ENCODE measurements at places on chromosomes 4 and X.

DNA sequence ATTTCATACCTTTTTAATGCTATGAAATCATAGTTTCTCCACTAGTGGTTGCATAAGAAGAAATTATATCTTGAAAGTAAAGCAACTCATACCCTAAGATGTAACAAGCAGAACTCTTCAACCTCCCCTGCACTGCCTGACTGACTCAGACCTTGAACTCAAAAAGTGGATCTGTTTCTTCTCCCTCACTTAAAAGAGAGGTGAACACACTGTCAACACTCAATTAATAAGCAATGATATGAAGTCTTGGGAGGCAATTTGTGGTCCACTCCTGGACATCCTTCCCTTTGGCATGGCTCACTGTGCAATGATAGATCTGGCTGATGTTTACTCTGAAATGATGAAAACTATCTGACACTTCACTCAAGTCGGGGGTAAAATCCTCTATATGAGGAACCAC, 282.0 kb upstream of the DKK2 start:
- no peak for DNase-seq

GRCh38 chrX:35382966-35383365, 415.2 kb upstream of the MAGEB16 start:
- no peak for DNase-seq

- DNase-seq = peak; percentile 95
Observed at GRCh38 chr4:143335979-143336780, 496 bp upstream of the GAB1 start.

DNA sequence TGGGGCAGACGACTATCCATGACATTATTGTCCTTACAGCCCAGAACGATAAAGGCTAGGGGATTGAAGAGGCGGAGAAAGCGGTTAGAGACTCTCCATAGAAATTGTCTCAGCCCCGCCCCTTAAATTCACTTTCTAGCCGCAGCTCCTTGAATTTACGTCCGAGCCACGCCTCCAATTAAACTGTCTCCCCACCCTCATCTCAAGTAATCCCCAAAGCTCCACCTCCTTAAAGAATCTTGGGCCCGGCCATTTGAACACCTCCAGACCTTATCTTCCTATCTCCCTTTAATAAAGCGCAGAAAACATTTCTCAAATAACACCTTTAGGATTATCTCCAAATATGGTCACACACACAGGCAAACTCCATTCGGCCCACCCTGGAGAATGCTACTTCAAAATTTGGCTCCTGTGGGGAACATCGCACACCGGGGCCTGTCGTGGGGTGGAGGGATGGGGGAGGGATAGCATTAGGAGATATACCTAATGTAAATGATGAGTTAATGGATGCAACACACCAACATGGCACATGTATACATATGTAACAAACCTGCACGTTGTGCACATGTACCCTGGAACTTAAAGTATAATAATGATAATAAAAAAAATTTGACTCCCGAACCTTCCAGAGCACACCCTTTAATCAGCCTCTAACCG, 7.2 kb upstream of the MAGIX start:
- DNase-seq = peak; percentile 64

GRCh38 chr4:4779054-4779453, 80.4 kb upstream of the MSX1 start:
- DNase-seq = no peak

DNA sequence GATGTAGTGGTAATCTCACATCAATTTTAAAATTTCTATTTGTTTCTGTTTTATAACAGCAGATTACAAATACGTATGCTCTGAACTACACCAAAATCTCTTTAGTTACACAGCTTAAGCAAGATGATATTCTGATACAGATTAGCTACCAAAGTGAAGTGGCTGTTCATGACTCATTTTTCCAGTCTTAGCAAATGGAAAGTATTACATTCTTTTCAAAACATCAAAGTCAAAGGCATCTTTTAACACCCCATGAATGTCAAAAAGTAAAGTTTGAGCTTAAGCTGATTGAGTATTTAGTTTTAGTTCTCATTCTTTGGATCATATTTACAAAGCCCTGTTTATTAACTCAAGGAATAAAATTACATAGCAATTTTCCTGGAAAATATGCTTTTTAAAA, 6.6 kb upstream of the HPGDS start:
- DNase-seq = no peak

DNA sequence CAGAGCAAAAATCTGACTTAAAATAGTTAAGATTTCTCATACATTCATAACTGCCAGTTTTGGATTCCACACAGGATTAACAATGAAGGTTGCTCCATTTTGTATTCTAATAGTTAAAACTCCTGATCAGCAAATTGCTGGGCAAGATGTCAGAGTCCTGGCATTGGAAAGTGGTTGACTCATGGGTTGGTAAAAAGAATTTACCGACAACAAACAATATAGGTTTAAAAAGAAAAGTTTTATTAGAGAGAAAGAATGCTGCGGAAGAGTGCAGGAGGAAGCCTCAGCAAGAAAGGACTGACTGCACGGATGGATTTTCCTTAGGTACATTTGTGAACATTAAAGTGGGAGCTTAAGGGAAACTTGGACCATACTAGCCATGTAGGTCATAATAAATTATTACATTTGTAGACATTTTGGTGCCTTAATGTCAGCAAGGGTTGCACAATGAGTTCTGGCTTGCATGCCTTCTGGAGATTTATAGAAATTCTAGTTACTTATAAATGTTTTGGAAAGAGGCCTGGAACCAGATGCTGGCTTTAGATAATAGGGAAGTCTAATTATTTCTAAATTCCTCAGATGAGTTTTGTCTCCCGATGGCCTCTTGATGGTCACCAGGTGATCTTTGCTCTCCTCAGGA, 25.4 kb upstream of the IL2 start:
- DNase-seq = no peak

DNA sequence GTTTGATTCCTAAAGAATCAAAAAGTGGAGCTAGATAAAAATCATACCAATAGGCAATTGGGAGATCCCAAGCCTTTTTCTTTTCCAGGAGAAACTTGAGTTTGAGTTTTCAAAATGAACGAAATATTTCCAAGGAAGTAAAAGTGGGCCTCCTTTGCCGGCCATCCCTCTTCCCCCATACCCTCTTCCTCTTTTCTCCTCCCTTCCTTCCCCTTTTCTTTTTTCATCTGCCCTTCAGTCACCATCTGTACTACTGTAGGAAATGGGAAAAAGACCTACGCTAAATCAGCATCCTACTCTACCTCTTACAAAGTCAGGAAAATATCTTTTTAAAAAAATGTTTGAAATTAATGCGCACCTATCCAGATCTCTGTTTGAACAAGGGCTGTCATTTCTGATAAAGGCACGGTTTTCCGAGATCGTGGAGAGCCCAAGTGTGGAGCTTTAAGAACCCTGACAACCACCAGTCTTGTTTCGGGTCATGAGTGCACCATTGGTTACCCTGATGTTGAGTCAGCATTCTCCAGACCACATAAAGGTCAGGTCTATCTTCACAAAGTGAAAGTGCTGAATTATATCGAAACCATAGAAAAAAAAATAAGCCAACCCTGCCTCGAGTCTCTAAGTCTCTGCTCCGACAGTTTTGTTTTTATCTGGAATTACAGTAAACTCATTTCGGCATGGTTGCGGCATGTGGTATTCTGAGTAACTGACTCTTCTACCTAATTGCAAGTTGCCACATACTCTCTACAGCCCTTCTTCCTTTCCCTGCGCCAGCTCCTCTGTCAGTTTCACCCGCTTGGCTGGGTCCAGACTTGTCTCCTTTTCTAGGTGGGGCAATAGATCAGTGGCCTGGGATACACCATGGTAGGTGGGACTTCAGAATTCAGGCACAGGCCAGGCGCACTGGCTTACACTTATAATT, 140.2 kb upstream of the KLF3 start:
- no peak for DNase-seq

- no peak for DNase-seq
Observed at GRCh38 chrX:74526764-74527163, 87.7 kb downstream of the RLIM start.

DNA sequence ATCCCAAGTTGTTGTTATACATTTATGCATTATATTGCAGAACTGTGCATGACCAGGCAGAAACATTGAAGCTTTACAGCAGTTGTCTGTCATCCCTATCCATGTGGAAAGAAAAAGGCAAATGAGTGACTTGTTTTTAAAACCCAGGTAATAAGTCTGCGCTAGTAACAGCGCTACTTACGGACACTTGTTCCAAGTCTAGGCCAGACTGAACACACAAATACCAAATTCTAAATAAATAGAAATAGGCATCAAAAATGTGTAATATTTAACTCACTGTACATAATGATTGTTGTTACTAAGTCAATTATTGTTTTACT, 548 bp upstream of the MAML3 start:
- DNase-seq = no peak

- DNase-seq = no peak
Observed at GRCh38 chr4:139568206-139568955, 12.4 kb upstream of the SETD7 start.

GRCh38 chr4:150962245-150962644, 52.8 kb downstream of the LRBA start:
- no peak for DNase-seq

- DNase-seq = no peak
Observed at GRCh38 chr4:161148051-161148450, 1015.7 kb downstream of the FSTL5 start.

DNA sequence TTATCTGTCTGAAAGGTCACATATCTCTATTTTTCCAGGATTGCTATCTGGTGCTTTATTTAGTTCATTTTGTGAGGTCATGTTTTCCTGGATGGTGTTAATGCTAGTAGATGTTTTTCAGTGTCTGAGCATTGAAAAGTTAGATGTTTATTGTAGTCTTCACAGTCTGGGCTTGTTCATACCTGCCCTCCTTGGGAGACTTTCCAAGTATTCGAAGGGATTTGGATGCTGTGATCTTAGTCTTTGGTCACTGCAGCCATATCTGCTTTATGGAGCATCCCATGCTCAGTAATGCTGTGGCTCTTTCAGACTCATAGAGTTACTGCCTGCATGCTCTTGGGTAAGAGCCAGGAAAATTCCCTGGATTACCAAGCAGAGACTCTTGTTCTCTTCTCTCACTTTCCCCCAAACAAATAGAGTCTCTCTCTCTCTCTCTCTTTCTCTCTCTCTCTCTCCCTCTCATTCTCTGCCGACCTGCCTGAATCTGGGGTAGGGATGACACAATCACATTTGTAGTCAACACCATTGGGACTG, 130.0 kb downstream of the AR start:
- DNase-seq = no peak

DNA sequence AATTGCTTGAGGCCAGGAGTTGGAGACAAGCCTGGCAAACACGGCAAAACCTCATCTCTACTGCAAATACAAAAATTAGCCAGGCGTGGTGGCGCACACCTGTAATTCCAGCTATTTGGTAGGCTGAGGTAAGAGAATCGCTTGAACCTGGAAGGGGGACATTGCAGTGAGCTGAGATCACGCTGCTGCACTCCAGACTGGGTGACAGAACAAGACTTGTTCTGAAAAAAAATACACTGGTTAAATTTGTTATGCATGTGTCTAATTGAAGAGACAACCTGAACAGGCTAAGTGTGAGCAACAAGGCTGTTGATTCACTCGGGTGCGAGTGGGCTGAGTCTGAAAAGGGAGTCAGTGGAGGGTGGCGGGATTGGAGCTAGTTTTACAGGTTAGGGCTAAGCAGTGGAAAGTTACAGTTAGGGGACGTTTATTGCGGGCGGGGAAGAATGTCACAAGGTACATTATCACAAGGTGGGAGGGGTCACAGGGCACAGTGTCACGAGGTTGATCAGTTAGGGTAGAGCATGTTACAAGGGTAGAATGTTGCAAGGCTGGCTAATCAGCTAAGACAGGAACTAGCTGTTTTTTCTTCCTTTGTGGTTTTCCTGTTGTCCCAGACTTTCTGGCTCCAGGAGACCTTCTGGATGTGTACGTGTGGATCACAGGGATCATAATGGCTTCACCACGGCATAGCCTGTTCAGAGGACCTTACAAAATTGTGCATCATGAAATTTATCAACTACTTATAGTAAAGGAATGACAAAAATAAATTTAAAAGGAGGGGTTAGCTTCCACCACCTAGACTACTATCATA, 115.8 kb downstream of the NAA11 start:
- DNase-seq = no peak

- DNase-seq = no peak
Observed at GRCh38 chr4:112370466-112370865, 73.3 kb downstream of the ALPK1 start.

DNA sequence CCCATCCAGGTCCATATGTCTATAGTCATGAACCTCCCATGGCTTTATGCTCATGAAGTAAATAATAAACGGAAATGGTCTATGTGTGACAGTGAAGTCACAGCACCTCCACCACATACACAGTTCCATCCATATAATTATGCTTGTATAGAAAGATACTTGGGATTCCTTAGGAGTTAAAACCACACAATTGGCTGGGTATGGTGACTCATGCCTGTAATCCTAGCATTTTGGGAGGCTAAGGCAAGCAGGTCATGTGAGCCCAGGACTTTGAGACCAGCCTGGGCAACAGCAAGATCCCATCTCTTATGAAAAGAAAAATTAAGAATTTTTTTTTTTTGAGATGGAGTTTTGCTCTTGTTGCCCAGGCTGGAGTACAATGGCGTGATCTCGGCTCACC, 55.6 kb upstream of the RBM47 start:
- no peak for DNase-seq

DNA sequence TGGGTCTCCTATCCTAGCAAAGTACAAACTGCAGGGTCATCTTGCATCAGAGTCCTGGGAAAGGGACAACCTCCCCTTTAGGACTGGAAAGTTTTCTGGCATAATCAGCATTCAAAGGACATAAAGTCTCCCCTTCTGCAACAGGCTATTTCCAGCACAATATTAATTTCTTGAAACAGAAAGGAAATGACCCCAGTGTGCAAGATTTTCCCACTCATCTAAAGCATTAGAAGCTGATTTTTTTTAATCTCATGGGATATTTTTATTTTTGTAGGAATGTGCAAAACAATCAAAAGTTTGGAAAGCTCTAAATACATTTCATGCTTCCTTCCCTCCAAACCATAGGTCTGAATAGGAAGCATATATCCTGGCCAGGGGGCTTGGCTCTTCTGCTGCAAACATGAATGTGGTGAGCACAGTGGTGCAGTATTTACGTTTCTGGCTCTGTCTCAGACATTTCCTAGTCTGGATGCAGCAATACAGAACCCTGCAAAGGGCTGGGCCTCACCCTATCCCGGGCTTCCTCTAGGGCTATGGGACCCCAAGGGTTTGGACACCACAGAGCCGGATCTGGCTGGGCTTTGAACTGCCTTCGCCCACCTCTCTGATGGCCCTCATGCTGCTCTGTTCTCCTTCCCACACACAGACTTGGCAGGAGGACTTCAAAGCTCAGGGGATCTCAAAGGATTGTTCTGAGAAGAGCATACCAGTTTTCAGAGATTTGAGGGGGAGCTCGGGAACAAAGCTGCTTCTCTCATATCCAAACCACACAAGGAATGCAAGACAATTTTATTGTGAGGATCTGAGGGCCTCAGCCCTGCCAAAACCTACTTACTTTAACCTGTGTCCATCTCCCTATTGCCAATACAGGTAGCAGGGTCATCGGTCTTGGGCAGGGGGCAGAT, 64.9 kb downstream of the POLR2B start:
- DNase-seq = no peak

GRCh38 chr4:22824091-22824490, 131.4 kb downstream of the GBA3 start:
- DNase-seq = no peak

- no peak for DNase-seq
Observed at GRCh38 chr4:156888762-156889161, 82.8 kb downstream of the PDGFC start.
